ENCODE measurements at places on chromosomes 2 and 18.

GRCh38 chr2:226796012-226796839 lies 3.4 kb downstream of the IRS1 start:
- DNase-seq, result no peak

DNA sequence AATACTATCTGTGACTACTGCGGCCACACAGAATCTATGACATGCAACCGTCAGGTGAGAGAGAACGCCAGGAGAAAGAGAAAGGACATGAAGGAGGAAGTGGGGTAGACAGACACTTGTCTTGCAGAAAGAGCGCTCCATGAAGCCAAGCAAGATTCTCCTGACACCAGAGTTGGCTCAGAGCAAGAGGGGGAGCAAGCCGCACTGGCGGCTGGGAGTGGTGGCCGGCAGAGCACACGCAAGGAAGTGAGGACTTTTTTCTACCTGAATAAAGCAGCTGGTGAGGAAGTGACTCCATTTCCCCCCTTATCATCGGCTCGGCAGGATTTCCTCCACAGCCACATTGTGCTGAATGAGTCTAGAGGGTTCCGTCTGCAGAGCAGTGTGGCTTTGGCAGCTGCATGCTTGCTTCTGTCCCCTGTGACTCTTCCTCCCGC lies 181.6 kb downstream of the BCL2 start:
- DNase-seq, result peak; percentile 34

GRCh38 chr2:16319551-16320121 lies 346.0 kb downstream of the CYRIA start:
- DNase-seq, result no peak

- no peak for DNase-seq
Observed at GRCh38 chr2:42835577-42836371, 43.4 kb upstream of the HAAO start.

GRCh38 chr2:147679191-147679954 lies 165.5 kb upstream of the ACVR2A start:
- no peak for DNase-seq

DNA sequence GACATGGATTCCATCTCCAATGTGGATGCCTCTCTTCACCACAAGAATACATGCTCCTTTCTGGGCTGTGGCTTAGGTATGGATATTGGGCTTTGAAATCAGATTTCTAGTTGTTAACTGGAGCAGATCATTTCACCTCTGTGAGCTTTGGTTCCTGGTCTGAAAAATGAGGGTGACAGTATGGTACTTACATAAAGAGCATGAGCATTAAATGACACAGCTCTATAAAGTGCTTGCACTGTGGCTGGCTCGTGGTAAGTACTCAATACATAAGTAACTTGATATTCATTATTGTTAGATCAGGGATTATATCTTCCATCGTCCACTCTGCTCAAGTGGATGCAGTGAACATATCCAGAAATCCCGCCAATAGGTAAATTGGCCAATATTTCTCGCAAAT lies 33.4 kb downstream of the ARHGAP25 start:
- DNase-seq, result no peak

DNA sequence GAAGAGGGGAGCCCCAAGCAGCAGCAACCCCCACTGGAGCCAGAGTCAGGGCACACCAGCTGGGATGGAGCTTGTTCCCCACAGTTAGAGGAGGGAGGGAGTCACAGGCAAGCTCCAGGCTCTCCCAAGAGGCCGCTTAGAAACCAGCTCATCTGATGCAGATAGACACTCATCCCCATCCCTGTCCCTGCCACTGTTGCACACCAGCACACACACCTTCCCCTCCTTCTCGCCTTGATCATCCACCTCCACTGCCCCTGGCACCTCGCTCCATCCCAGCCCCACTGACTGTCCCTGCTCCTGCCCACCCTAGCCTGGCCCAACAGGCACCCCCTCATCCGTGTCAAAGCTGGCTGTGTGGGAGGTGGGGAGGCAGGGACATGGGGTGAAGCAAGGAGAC lies 1.5 kb upstream of the RUFY4 start:
- no peak for DNase-seq

- no peak for DNase-seq
Observed at GRCh38 chr2:112794131-112794733, 9.9 kb upstream of the IL1A start.

- DNase-seq, result no peak
Observed at GRCh38 chr2:203740871-203741281, 34.4 kb downstream of the CD28 start.

DNA sequence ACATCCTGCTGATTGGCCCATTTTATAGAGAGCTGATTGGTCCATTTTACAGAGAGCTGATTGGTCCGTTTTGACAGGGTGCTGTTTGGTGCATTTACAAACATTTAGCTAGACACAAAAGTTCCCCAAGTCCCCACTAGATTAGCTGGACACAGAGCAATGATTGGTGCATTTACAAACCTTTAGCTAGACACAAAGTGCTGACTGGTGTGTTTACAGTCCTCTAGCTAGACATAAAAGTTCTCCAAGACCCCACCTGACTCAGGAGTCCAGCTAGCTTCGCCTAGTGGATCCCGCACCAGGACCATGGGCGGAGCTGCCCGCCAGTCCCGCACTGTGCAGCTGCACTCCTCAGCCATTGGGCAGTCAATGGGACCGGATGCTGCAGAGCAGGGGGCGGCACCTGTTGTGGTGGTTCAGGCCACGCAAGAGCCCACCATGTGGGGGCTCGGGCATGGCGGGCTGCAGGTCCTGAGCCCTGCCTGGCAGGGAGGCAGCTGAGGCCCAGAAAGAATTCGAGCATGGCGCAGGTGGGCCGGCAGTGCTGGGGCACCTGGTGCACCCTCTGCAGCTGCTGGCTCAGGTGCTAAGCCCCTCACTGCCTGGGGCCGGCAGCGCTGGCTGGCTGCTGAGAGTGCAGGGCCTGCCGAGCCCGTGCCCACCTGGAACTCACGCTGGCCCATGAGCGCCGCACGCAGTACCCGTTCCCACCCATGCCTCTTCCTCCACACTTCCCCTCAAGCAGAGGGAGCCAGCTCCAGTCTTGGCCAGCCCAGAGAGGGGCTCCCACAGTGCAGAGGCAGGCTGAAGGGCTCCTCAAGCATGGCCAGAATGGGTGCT lies 713.2 kb upstream of the GYPC start:
- DNase-seq, result no peak

- DNase-seq, result no peak
Observed at GRCh38 chr2:246489-247144, 17.2 kb downstream of the SH3YL1 start.

- no peak for DNase-seq
Observed at GRCh38 chr2:224110811-224111210, 71.7 kb upstream of the SERPINE2 start.

DNA sequence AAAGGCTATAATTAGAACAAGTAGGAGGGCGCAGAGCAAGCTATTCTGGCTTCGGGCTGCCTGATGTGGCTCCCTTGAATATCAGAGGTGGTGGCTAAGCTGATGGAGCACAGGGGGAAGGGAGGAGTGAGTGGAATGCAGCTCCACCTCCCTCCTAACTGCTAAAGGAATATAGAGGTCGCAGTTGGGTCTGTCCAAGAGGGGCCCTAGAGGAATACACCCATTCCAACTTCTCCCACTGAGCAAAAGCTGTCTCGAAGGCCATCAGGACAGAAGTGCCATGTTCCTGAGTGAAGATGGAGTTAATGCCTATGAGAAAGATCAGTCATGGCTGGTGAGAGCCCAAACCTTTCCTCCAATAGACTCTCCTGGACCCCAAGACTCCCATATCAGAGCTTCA lies 32.8 kb upstream of the MARCO start:
- DNase-seq, result no peak

GRCh38 chr2:201135386-201135785 lies 19.4 kb downstream of the CFLAR start:
- DNase-seq, result no peak

- DNase-seq, result no peak
Observed at GRCh38 chr2:5758346-5758745, 66.2 kb downstream of the SOX11 start.

DNA sequence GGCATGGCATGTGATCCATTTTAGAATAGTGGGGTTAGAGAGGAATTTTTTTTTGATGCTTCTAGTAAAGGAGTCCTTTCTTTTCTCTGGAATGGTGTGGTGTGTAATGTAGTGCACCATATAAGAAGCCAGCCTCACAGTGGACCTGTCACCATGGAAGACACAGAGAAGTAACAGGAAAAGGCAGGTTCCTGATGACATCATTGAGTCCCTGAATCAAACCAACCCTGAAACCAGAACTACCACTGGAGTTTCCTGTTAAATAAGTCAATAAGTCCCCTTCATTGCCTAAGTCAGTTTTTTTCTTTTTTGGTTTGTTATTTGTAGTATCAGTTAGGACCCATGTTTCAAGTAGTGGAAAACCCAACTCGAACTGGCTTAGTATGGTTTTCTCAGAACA lies 11.9 kb downstream of the ADCYAP1 start:
- no peak for DNase-seq

DNA sequence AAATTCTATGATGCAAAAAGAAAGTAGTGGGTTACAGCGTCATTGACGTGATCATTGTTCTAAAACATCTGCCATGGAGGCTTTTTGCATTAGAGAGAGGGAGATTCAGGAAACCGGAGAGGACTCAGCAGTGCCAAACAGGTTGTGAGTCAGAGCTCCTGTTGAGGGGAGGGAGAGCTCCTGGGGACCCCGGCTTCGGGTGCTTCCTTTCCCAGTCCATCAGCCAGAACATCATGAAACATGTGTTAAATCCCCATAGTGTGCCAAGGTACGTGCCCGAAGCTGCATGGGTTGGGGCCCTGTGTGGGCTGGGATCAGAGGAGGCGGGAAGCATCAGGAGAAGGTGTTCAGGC lies 791 bp upstream of the CYRIA start:
- DNase-seq, result no peak
